ENCODE measurements at places on chromosomes 2 and 18. TPM values are rescaled to one million over a fixed set of nuclear protein-coding genes. Genes with fewer than 3 reads are reported as not detected.
A peak's percentile ranks its signal among the peaks of the same experiment; 100 is the strongest.

POMC gene
- 0.99 TPM for total RNA-seq

GRCh38 chr18:48896875-48897511, 53.8 kb downstream of the SMAD7 start:
- DNase-seq = peak; percentile 37

- no peak for DNase-seq
Observed at GRCh38 chr2:108806371-108807113, 20.0 kb downstream of the CCDC138 start.

DNA sequence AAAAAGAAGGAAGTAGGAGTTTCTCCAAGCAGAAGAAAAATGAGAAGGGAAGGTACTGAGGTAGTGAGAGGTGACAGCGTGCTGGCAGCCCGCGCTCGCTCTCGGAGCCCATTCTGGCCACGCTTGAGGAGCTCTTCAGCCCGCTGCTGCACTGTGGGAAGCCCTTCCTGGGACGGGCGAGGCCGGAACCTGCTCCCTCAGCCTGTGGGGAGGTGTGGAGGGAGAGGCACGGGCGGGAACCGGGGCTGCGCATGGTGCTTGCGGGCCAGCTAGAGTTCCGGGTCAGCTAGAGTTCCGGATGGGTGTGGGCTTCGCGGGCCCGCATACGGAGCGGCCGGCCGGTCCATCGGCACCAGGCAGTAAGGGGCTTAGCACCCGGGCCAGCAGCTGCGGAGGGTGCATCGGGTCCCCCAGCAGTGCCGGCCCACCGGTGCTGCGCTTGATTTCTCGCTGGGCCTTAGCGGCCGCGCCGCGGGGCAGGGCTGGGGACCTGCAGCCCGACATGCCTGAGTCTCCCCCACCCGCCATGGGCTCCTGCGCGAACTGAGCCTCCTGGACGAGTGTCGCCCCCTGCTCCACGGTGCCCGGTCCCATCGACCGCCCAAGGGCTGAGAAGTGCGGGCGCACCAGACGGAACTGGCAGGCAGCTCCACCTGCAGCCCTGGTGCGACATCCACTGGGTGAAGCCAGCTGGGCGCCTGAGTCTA, 11.1 kb upstream of the CYS1 start:
- no peak for DNase-seq

GRCh38 chr2:44397447-44398175, 35.9 kb downstream of the CAMKMT start:
- no peak for DNase-seq

Measured in lung microvascular endothelial cell (primary cell).